ENCODE measurements at places on chromosomes 13 and 19.

DNA sequence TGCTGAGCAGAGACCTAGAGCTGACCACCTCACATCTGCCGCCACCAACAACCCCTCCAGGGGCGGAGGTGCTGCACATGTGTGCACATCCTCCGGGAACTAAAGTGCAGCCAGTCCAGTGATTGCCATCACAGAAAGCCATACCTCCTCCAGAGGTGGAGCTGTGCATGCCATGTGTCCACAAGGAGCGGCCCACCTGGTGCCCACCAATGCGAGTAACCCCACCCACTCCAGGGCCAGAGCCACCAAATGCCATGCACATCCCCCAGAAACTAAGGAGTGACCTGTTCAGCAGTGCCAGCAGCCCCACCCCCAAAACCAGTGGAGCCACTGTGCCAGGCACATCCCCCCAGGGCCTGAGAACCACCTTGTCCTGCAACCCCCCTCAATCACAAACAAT is 557.9 kb downstream of the UQCRFS1 start:
- no peak for DNase-seq

- DNase-seq = no peak
Observed at GRCh38 chr19:49389406-49389805, 1.4 kb downstream of the KASH5 start.

DNA sequence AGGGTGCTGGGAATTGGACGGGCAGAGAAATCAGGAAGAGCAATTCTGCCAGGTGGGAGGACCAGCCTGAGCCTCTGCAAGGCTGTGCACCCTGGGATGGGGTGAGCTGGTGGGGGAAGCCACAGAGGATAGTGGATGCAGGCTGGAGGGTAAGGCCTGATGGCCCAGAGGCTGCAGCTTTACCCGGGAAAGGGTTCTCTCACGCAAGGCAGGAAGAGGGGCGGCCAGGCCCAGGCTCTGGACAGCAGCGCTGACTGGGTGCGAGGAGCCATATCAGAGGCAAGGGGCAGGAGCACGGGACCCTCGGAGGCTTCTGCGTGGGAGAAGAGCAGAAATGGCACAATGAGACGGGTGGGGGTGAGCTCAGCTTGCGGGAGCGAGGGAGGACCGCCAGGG is 104.6 kb downstream of the SOX1 start:
- DNase-seq = no peak

- no peak for DNase-seq
Observed at GRCh38 chr19:47056411-47056810, 8.0 kb upstream of the TMEM160 start.

GRCh38 chr13:34208336-34208735 is 390.4 kb downstream of the RFC3 start:
- peak; percentile 51 for DNase-seq

- DNase-seq = no peak
Observed at GRCh38 chr13:23086968-23087623, 93.7 kb upstream of the SGCG start.

DNA sequence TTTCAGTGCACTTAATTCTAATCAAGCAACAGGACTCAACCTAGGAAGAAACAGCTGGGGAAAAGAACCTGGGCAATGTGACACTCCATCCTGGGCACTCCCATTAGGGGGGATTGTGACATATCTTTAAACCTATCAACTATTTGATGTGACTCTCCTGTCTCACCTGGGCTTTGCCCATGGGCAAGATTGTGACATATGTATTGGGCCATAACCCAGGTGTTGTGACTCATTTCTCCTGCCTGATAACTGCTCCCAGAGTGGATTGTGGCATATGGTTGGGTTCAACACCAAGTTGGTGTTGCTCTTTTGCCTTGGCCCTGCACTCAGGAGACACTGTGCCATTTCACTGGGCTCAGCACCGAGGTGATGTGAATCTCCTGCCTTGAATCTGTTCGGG is 82.6 kb downstream of the ZNF723 start:
- no peak for DNase-seq

- peak; percentile 74 for DNase-seq
Observed at GRCh38 chr13:37277435-37278144, 172.1 kb upstream of the CSNK1A1L start.

GRCh38 chr19:51765086-51765485 is 4.1 kb downstream of the FPR2 start:
- DNase-seq = no peak

GRCh38 chr13:99380921-99381645 is 73.9 kb upstream of the GPR183 start:
- no peak for DNase-seq

GRCh38 chr13:58855283-58855682 is 1223.7 kb downstream of the PCDH17 start:
- DNase-seq = no peak

DNA sequence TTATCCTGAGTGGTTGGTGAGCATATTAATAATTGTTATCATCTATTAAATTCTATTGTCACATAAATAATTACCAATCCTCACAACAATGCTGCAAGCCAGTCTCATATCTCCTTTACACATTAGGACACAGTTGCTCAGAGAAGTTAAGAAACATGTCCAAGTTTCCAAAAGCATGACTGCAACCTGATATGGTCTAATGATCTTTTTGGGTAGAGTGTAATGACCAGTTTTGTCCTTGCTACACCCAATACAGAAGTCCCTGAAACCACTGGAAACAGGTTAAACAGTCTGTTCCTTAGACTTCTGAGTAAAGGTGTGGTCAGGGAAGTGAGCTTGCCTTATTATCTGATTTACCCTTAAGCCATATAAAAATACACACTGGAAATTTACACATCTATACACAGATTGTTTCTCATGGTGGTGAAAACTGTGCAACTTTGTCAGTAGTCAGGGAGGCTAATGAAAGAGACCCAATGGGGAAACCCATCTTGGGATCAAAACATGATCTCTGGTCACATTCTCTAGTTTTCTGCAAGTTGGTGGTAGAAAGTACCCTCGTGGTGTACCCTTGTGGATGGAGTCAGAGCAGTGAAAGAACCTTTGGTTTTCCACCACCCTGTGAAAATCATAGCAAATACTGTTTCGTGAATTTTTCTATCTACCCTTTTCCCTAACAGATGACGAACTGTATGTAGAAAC is 146.0 kb upstream of the KLF12 start:
- no peak for DNase-seq

GRCh38 chr13:79226250-79226649 is 179.8 kb downstream of the RBM26 start:
- DNase-seq = no peak

GRCh38 chr13:74243637-74244526 is 109.7 kb upstream of the KLF12 start:
- DNase-seq = peak; percentile 75

DNA sequence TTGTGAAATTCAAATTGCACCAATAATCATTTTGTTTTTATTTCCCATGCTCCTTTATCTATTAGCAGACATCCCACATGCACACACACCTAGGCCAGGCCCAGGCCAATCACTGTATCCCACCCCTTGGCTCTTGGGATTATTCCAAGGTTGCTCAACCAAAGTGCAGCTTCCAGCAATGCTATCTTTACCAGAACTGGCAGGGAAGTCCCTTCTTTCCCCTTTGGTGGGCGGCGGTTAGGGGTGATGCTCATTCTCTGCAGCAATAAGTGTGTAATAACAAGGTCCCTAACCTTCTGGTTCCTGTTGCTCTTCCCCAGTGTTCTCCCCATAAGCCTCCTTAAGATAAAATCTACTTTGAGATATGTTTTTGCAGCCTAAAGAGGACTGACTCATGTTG is 18.3 kb upstream of the KCTD12 start:
- peak; percentile 70 for DNase-seq

- no peak for DNase-seq
Observed at GRCh38 chr13:28822151-28822550, 2.0 kb downstream of the MTUS2 start.

- DNase-seq = no peak
Observed at GRCh38 chr13:78742659-78743058, 83.7 kb upstream of the OBI1 start.

GRCh38 chr13:114078461-114079451 is 53.7 kb downstream of the RASA3 start:
- peak; percentile 89 for DNase-seq

- peak; percentile 97 for DNase-seq
Observed at GRCh38 chr19:48724796-48725753, 5.5 kb upstream of the MAMSTR start.

GRCh38 chr13:37504251-37504650 is 94.3 kb downstream of the POSTN start:
- DNase-seq = no peak

DNA sequence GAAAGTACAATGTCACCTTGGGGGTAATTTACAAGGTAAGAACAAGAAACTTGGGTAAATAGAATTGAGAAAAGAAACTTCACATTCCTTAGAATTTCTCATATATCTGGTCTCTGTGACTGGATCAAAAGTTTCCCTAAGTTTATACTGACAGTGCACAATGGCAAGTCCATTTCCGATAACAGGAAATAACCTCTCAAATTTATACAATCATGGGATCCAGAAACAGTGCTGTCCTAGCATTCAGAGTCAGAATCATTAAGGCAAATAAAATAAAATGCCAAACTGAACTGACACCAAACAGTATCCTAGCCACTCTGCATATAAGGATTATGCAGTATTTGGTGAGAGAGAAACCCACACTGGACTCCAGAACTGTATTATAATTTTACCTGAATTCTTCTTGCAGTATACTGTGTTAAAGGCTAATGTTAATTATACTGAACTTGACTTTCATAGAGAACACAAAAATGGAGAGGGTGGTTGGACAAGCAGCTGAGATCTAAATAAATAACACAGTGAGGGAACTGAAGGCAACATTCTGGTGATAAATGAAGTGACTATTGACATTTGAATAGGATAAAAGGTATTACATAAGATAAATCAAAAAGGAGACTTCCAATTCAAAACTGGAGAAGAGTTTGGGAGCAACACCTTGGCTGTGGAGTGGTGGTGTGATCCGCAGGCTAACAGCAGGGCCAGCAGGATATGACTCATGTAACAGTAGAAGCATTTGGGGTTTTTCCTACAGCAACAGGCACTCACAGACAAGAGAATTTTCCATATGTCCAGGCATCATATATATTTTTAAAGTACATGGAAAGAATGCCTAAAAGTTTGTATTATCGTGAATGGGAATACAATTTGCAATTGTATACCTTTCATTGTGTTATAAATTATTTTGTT is 932.5 kb upstream of the MIR17HG start:
- DNase-seq = peak; percentile 55

DNA sequence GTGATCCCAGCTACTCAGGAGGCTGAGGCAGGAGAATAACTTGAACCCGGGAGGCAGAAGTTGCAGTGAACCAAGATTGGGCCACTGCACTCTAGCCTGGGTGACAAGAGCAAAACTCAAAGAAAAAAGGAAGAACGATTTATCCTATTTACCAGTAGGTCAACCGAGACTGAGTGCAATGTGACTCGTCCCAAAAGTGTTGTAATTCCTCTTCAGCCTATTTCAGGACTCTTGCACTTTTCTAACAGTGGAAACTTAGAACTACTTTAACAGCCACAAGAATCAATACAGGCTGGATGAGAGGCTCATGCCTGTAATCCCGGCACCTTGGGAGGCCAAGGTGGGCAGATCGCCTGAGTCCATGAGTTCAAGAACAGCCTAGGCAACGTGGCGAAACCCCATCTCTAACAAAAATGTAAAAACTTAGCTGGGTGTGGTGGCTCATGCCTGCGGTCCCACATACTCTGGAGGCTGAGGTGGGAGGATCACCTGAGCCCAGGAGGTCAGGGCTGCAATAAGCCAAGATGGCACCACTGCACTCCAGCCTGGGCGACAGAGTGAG is 4.3 kb upstream of the NR1H2 start:
- no peak for DNase-seq

DNA sequence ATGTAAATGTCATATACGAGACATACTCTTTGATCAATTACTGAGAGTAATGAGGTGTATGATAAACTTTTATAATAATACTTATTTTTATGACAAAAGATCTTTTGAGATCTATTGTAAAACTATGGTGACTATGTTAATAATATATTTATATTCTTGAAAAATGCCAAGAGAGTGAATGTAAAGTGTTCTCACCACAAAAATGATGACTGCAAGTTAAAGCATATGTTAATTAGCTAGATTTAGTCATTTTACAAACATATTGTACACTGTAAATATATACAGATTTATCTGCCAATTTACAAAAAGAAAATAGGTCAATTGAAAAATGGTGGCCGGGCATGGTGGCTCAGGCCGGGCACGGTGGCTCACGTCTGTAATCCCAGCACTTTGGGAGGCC is 81.0 kb downstream of the GPC6 start:
- DNase-seq = no peak

DNA sequence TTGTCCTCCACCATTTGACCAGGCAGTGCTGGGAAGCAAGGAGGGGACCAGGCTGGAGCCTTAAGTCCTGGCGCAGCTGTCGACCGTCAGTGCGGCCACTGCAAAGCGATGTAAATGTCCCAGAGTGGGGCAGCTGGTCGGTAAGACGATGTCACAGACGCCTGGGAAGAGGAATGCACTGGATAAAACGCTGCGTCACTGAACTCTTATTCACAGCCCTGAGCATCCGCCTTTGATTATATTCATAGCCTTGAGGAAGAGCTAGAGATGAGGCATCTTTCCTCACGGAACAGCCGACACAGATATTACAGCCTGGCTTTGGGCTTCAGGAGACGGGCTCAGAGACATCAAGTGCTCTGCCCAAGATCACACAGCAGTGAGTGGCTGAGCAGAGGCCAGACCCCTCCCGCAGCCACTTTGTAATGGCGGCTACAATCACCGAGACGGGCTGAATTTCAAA is 17.6 kb upstream of the TUBGCP3 start:
- DNase-seq = no peak

All from fibroblast of the aortic adventitia (primary cell).